ENCODE measurements at places on chromosomes 6 and 20.

GRCh38 chr6:133701633-133702331 lies 187.1 kb upstream of the TCF21 start:
- no peak for DNase-seq

DNA sequence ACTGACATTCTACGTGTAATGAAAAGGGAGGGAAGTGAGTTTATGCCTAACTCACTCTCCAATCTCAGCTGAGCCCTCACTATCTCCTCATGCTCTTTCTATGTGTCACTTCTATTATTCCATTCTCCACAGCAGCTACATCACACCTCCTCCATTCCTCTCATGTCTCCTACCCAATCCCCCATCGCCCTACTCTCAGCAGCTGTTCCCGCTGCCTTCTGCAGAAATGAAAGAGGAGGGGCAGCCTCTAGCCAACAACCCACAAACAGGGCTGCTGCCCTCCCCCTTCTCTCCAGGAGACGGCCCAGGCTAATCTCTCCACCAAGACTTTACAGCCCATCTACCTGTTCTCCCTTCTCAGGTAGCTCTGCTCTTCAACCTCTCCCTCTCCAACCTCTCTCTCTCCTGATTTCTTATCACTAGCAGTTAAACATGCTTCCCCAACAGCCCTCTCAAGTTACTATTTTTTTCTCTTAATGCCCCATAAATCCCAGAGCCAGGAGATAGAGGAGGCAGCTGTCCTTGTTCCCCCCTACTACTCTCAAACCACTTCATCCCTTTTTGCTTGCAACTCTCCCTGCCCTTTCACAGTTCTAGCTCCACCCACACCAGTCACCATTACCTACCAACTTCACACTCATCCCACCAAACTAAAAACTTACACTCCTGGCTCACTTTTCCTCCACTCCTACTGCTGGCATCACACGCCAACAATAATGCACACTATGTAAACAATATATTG lies 136.5 kb downstream of the BTBD9 start:
- DNase-seq, result no peak

DNA sequence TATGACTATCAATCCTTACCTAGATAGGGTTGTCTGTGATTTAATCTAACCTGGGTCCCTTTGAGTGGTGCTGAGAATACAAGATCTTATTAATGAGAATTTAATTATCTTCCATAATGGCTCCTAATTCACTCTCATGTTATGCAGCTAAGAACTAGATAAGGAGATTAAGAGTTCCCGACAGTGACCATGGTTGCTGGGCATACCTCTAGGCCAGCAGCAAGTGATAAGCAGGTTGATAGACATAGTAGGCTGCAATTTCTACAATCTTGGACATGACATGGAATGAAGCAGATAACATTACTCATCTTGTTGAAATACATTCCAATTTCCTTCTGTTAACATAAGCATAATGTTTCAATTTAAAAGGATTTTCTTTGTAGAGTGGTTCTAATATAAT lies 27.1 kb downstream of the SPACA1 start:
- DNase-seq, result no peak

- no peak for DNase-seq
Measured at GRCh38 chr6:44023586-44024454, 103.4 kb downstream of the MRPL14 start.

- DNase-seq, result no peak
Measured at GRCh38 chr20:41057999-41058673, 29.5 kb downstream of the TOP1 start.

GRCh38 chr6:169897601-169898358 lies 146.4 kb downstream of the ERMARD start:
- DNase-seq, result no peak

DNA sequence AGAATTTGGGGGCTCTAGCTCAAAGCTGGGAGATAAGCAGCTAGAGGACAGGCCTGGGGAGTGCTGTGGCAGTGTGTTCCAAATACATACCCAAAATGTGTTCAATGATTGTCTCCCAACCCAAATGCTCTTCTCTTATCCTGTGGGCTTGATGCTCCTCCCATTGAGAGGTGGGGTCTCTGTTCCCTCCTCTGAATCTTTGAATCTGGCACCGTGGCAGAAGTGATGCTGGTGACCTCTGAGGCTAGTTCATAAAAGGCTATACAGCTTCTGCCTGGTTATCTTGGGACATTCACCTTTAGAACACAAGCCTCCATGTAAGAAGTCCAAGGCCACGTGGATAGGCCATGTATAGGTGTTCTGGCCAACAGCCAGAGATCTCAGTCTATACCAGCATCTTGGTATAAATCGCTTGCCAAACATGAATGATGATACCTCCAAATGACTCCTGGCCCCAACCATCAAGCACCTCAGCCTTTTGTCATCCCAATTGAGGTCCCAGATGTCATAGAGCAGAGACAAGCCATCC lies 15.9 kb upstream of the MYBL2 start:
- no peak for DNase-seq

DNA sequence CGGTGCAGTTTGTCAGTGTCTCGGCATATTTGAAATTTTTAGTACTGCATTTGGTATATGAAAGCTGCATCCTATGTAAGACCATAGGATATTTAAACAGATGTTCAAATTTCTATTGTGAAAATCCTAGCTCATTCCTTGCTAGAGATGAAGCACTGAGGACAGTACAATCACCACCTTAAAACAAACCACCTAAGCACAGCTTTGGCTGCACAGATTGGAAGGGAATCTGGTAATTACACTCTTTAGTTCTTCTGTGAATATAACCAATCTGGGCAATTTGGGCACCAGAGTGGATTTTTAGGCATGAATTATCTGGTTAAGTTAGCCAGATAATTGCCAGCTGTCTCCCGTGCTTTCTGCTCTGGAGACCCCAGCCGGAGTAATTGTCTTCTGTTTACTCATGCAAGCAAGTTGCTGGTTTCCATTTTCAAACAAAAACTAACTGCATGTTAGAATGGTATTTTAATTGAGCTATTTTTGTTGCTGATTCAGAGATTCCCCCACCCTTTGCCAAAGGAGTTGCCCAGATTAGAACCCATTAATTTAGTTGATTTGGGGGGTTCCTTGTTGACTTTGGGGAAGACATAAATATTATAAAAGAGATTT lies 36.9 kb downstream of the E2F3 start:
- peak; percentile 12 for DNase-seq

GRCh38 chr6:47069156-47069555 lies 27.0 kb upstream of the ADGRF1 start:
- no peak for DNase-seq

- DNase-seq, result no peak
Measured at GRCh38 chr20:23287354-23288190, 63.0 kb upstream of the NXT1 start.

GRCh38 chr6:284486-284885 lies 7.8 kb upstream of the DUSP22 start:
- no peak for DNase-seq

GRCh38 chr6:14903176-14904038 lies 342.5 kb upstream of the JARID2 start:
- DNase-seq, result no peak

- DNase-seq, result no peak
Measured at GRCh38 chr20:6070829-6071695, 17.2 kb upstream of the LRRN4 start.
